ENCODE measurements at places on chromosomes 12 and 14. TPM values are rescaled to one million over a fixed set of nuclear protein-coding genes. Genes with fewer than 3 reads are reported as not detected.

DNA sequence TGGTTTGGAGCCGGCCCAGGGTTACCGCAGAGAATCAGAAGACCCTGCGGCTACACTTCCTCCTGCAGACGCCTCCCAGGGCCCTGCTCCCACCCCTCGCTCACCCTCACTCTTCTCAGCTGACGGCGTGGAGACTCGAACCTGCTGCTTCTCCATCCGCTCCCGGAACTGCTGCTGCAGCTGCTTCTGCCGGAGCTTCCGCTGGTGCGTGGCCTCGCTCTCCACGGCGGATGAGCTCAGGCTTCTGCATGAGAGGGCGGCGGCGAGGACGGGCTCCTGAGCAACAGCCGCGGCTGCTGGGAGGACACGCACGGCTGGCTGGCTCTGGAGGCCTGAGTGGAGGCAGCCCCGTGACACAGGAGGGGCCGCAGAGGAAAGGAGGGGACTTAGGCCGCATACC, 33.3 kb downstream of the RAD52 start:
- no peak for DNase-seq

DNA sequence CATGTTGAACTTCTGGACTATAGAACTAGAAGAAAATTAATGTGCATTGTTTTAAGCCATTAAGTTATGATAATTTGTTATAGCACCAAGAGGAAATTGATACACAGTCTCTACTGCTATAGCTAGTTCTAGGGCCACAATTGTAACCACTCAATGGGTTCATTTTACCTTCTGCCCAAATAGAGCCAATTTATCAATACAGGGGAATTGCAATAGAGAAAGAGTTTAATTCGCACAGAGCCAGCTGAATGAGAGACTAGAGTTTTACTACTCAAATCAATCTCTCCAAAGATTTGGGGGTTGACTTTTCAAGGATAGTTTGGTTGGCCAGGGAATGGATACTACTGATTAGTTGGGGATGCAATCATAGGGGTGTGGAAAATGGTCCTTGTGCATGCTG, 31.9 kb upstream of the BICDL1 start:
- no peak for DNase-seq

DNA sequence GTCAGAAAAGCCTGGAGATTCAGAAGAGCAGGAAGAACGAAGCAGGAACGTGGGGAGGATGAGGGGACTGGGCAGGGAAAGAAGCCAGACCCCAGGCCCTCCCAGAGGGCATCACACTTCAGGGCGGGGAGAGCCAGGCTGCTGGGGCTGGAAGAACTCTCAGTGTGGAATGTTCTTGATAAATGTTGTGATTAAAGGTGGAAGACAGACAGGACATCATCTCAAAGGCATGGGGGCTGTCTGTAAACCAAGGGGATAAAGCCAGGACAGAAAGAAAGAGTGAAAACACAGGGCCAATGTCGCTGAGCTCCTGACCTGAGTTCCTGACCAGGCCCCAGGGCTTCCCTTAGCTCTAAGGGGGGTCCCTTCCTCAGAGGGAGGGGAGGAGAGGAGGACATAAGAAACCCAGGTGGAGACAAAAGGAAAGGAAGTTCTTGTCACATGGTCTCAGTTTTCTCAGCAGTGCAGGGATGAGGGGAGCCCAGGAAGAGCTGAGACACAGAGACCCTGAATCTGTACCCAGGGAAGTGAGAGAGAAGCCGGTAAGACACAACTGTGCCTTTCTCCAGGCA, 56.3 kb downstream of the SETD3 start:
- no peak for DNase-seq

DNA sequence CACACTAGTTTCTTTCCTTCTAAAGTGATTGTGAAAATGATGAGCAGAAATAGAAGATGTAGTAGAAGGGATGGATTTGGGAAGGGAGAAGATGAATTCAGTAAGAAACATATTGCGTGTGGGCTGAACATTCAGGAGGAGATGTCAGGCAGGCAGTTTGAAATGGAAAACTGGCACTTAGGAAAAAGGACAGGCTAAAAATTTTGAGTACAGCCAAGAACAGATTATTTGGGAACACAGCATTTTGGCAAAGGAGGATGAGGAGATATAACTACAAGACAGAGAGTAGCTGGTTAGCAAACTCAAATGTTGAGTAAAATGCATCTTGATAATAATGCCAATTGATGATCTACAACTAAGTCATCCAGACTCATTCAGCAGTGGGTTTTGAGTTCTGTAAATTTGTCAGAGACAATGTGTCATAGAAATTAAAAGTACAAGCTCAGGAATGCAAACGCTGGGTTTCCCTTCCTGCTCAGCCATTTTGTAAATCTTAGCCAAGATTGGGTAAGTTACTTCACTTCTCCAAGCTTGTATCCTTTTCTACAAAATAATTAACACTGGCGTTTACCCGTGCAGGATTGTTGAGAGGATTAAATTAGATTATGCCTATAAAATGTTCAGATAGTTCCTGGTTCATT, 255.0 kb downstream of the NAV3 start:
- DNase-seq, result no peak

DNA sequence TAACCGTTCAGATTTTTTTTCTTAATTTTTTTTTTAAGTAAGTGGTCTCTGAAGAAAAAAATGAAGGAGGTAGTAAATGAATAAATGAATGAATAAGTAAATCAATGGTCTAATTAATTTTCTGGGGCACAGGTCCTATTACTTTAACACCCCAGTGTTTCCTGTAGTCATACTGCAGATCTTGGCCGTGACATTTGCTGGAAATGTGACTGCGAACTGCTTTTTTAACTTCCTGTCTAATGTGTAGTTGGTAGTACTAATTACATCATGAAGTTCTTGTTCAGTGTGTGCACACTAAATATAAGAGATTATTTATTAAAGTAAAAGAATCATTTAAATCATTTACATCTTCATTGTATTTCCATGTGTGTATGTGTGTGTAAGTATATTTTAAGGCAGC, 45.4 kb downstream of the AEBP2 start:
- DNase-seq, result no peak

GRCh38 chr12:120249875-120250795, 15.4 kb downstream of the PXN start:
- DNase-seq, result no peak

- no peak for DNase-seq
Measured at GRCh38 chr14:43360239-43360638, 1146.8 kb downstream of the FSCB start.

DNA sequence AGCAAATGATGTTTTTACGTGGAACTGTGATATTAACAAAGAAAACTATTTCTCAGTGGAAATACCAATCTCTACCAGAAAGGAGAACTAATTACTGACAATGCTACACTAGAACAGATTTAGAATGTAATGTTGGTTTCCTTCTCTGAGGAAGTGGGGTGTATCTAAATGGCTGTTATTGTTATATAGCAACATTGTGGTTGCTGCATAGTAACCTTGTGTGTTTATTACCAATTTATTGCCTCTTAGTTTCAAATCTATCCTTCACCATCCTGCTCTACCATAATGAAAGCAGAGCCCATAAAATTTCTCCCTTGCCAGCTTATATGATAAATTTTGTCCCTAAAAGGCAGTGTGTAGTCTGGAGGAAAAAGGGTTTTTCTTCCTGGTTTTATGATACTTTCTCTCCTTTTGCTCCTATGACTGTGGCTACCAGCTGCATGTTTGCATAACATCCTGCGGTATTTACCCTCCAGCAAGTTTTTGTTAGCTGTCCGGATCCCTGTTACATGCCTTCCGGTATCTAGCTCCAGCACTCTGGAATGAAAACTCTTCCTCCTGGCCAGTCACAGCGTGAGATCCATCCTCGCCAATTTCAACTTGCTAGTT, 5.7 kb upstream of the KLRK1 start:
- DNase-seq, result no peak

- no peak for DNase-seq
Measured at GRCh38 chr12:80242321-80242720, 143.0 kb downstream of the OTOGL start.

DNA sequence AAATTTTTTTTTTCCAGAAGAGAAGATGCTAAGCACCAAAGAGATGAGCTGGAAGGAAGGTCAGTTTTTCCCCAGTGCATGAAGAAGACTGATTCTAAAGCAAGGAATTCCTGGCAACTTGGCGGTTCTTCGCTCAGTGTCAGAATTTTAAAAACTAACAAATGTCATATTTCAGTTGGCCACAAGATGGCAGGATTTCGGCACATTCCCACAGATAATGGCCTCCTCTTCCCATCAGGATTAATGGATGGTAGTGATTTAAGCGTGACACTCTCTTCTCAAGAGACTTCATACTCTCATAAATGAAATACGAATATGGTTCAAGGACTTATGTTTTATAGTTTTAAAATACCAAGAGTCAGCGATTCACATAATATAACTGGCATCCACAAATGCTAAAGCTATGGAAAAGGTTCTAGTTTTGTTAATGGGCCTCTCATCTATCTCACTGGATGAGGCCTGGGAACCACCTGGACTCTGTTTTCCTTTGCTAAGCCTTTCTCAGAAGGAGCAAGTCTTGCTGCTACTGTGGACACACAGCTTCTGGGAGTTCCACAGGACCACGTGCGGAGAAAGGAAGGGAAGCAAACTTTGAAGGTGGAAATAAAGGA, 46.1 kb upstream of the PTPRO start:
- no peak for DNase-seq

DNA sequence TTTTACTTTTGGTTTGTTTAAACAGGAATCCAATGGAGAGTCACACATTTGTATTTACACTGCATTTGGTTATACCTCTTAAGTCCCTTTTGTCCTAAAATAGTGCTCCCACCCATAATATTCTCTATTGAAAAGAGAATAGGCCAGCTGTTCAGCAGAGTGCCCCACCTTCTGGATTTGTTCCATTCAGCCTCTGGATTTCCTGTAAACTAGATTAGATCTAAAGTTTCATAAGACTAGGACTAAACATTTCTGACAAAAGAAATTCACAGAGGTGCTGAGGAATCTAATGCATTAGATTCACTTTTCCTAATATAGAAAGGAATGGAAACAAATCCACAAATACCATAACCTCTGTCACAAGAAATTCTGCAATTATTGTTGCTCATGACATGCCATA, 38.1 kb downstream of the GCH1 start:
- no peak for DNase-seq

GRCh38 chr12:9319842-9320173, 111.6 kb upstream of the PZP start:
- no peak for DNase-seq

DNA sequence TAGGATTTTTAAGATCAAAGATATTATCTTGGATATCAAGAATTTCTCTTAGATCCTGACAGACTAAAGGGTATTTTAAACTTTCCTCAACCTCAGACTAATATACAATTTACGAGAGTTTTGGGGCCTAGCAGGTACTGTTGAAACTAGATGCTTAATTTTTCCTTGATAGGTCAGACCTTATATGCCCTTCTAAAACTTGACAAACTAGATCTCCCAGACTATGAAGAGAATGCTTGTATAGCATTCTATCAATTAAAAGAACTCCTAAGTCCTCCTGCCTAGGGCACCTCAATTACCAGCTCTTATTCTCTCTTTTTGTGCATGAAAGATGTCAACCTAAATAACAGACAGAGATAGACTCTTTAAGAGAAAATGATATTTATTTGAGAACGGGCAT, 60.4 kb upstream of the TRIM9 start:
- DNase-seq, result no peak

- DNase-seq, result no peak
Measured at GRCh38 chr12:42767326-42767954, 177.9 kb upstream of the PRICKLE1 start.

E2F7 gene
- 7.7 TPM for total RNA-seq

CD69 gene
- 0.40 TPM for total RNA-seq

CHD8 gene
- 126 TPM for total RNA-seq

DACT1 gene
- total RNA-seq, result 61.7 TPM

MANSC1 gene
- total RNA-seq, result 16.6 TPM

OAS2 gene
- 0.22 TPM for total RNA-seq

LTA4H gene
- total RNA-seq, result 96.4 TPM
